ENCODE measurements at places on chromosomes 2 and 18.

GRCh38 chr2:99201959-99202678 lies 21.1 kb downstream of the MRPL30 start:
- DNase-seq = no peak

- DNase-seq = no peak
Observed at GRCh38 chr18:12072996-12073395, 20.6 kb upstream of the ANKRD62 start.

GRCh38 chr2:163641986-163642385 lies 93.8 kb downstream of the FIGN start:
- no peak for DNase-seq

- no peak for DNase-seq
Observed at GRCh38 chr2:227861011-227861410, 10.4 kb upstream of the DAW1 start.

- DNase-seq = no peak
Observed at GRCh38 chr2:238790126-238790832, 57.6 kb upstream of the TWIST2 start.

DNA sequence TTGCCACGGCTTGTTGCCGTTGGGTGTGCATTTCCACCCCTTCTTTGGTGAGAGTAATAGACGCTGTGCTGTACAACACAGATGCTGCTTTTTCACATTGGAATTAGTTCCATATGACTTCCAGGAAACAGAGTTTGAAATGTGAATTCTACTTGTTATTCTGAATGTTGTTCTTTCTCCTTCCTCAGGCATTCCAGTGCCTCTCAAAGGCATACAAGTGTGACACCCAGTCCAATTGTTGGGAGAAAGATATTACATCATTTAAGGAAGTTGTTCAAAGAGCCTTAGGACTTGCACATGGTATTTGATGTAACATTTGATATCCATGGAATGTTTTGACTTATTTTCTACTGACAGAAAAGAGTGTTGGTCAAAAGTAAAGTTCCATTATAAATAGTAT lies 134.4 kb upstream of the LTBP1 start:
- DNase-seq = no peak

DNA sequence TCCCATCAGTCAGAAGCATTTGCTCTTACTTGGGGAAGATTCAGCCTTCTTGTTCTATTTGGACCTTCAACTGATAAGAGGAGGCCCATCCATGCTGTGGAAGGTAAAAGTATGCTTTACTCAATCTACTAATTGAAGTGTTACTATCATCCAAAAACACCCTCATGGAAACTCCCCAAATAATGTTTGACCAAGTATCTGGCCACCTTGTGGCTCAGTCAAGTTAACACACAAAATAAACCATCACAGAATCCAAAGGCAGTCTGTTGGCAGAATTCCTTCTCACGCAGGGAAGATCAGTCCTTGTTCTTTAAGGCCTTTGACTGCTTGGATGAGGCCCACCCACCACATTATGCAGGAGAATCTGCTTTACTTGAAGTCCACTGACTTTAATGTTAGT lies 531.2 kb upstream of the SMIM21 start:
- DNase-seq = no peak

GRCh38 chr18:28485918-28486317 lies 309.0 kb upstream of the CDH2 start:
- DNase-seq = no peak

- no peak for DNase-seq
Observed at GRCh38 chr2:160042054-160042453, 20.4 kb downstream of the PLA2R1 start.

DNA sequence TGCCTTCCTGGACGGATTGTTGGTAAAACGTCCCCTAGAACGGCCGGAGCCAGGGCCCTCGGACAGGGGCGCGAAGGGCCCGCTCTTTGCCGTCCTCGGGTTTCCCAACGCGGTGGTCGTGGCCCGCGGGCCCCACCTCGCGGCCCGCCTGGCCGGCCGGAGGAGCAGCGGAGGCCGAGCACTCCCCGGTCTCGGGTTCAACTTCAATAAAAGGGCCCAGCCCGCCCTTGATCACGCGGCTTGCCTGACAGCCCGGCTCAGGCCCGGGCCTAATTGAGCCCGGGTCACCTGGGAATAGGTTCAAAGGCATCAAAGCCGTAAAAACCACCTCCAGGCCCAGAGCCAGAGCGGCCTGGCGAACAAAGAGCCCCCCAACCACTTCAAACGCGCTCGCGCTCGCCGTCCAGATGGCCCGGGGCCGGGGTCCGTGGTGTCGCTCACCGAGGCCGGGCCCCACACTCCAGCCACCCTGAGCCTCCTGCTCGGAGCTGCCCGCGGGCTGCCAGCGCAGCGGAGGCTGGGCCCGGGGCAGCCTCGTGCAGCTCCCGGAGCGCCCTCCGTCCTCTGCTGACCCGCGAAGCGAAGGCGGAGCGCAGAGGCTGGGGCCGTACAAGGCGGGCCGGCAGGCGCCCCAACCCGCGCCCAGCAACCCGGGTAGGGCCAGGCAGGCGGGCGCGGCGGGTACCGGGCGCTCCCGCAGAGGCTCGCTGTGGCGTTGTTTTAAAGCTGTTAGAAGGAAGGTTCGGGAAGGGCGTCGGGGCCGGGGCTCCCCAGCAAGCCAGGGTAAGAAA lies 1.1 kb upstream of the TWIST2 start:
- DNase-seq = no peak

GRCh38 chr2:106736221-106736620 lies 149.7 kb downstream of the ST6GAL2 start:
- no peak for DNase-seq

- no peak for DNase-seq
Observed at GRCh38 chr18:47748847-47749599, 181.4 kb downstream of the SMAD2 start.

- no peak for DNase-seq
Observed at GRCh38 chr18:74898965-74899364, 301.3 kb downstream of the ZNF407 start.

DNA sequence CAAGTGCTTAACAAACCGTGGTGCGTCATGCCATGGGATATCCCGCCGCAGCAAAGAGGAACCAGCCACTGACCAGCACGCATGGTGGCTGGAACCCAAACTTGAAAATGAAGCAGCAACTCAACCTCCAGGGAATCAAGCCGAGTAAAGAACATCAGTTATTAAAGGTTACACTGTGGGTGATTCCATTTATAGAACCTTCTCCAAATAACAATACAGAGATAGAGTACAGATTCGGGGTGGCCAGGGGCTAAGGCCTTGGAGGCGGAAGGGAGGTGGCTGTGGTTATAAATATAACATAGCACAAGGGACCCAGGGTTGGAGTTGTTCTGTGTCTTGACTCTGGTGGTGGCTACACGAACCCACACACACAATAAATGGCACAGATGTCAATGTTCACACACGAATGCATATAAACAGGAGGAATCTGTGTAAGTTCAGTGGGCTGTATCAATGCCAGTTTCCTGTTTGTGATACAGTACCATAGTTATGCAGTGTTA lies 123.1 kb downstream of the EIPR1 start:
- DNase-seq = no peak

DNA sequence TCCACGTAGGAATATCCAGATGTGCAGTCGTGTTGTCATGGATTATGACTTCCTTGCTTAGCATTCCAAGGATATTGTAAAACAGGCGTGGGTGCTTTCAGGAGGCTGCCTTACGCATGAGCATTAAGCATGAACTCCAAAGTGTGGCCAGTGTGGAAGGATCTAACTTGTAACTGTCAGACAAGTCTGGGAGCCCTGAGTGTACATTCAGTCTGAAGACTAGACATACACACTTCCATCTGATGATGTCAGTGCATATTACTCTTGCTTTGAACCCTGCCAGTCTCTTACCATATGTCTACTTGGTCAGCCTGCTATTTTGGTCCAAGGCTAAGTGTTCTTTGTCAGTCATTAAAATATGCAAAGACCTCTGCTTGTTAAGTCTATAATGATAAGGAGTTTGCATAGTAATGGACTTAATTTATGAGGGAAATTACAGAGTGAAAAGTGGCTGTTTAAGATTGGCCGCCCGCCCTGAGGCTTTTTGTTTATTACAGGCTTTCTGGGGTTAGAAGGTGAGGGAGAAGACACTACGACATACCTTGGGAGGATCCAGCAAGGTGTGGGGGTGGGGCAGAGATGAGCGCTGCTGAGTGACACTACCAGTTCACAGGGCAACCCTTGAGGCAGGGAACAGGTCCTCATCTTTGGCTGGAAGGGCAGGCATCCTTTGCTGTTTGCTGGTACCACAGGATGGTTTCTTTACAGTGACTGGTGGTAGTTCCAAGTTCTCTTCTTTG lies 48.3 kb downstream of the CABLES1 start:
- DNase-seq = no peak

DNA sequence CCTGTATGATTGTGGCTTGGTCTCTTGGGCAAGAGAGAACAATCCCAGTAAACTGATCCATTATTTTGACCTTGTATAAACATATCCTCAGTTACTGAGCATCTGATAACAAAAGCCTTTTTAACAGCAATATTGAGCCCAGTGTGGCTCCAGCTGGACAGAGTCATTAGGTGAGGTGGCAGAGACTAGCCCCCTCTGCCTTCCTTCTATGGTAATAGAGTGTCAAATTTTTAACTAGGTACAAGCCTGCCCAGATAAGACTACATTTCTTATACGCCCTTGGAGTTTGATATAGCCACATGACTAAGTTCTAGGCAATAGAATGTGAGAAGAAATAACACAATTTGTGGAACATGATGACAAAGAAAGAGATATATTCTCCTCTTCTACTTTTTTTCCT lies 56.2 kb downstream of the HNMT start:
- no peak for DNase-seq

- DNase-seq = no peak
Observed at GRCh38 chr2:1899396-1899730, 155.0 kb upstream of the PXDN start.

DNA sequence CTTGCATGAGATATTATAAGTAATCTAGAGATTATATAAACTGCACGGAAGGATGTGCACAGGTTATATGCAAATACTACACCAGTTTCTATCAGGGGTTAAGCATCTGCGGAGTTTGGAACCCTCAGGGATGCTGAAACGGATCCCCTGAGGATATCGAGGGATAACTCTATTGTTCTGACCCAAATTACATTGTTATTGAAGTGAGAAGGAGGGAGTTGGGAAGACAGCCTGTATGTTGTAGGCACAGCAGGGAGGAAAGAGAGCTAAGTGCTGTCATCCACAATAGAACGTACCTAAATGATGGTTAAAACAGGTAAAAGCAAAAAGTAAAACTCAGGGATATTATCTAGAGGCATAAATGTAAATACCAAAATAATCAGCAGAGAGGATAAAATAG lies 44.6 kb upstream of the SMAD2 start:
- no peak for DNase-seq

GRCh38 chr2:89844221-89844943 lies 1152.9 kb downstream of the RPIA start:
- DNase-seq = no peak

DNA sequence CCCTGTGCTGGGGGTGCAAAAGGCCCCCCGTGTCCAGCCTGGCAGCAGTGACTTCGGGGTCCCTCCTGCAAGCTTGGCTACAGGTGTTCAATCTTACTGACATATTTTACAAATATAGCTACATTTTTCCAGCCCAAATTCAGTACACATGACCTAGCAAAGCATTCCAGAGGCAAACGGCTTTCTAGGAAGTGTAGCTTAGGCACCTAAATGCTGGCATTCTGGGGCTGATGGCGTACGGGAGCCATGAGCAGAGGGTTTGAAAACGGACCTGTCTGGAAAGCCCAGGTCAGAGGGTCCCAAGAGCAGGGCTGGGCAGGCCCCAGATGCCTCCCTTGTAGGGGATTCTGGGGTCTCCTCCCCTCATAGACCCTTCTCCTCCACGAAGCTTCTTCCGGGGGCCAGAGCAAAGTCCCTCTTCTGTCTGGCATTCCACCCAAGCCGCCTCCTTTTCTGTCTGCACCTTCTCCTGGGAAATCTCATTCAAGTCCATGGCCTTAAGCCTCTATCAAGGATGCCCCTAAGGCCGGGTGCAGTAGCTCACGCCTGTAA lies 63.3 kb upstream of the ASAP2 start:
- DNase-seq = no peak

GRCh38 chr2:47026748-47027534 lies 111.3 kb upstream of the MCFD2 start:
- DNase-seq = no peak

GRCh38 chr2:105087273-105087672 lies 49.4 kb downstream of the MRPS9 start:
- DNase-seq = no peak

DNA sequence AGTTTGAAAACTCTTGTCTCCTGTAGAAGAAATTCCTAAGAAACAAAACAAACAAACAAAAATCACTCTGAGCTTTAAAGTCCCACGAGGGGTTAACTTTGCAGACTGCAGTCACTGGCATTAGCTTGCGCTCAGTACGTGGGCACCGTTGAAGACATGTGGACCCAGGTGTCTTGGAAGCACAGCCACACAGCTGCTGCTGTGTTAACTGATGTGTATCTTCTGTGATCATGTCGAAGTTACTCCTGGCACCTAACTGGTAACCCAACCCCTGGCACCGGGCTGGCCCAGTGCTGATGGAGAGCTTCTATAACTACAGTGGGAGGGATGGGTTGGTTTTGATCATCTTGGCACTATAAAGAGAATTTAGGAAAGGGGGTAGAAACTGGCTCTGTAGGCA lies 51.6 kb upstream of the FHL2 start:
- DNase-seq = no peak

DNA sequence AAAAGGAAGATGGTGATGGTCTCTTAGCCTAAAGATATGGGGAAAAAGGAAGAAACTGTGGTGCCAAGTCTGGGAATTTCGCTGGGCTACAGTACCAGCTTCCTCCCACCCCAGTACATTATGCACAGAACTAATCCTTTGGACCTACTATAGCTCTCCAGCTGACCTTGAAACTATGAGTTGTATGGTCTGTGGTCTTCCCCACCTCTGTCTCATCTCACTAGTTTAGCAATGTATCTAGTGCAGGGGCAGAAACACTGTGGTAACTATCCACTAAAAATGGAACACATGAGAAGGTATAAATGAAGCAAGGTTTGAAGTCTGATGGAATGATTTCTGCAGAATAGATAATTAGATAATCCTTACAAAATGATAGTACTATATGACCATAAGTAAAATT lies 190.4 kb upstream of the CCDC150 start:
- DNase-seq = no peak

- DNase-seq = no peak
Observed at GRCh38 chr2:27583390-27583915, 611 bp downstream of the ZNF512 start.

DNA sequence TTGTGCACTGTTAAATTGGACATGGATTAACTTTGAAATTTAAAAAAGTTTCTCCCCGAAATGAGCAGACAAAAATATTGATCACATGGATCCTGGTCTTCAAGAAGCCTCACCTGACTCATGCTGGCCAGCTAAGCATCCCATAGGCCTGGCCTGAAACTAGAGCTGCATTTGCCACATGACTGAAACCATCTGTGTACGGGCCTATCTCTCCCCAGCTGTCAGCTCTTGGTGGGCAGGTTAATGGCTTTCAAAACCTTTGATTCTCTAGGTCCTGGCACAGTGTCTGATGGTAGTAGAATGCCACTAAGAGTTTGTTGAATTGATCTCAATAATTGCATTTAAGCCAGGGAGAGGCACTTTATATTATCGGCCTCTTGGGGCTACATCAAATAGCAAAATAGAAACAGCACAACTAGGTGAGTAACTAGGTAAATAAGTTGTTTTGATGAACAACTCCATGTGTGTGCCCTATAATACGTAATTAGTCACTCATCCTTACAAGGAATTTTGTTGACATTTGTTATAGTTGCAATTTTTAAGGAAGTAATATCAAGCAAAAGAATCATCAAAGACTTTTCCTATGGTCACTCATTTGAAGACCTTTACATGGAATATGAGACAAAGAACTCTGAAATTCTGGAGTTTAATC lies 251.1 kb downstream of the SP3 start:
- no peak for DNase-seq
